ENCODE measurements at places on chromosomes 5 and 9. TPM values are rescaled to one million over a fixed set of nuclear protein-coding genes. Genes with fewer than 3 reads are reported as not detected.
A peak's percentile ranks its signal among the peaks of the same experiment; 100 is the strongest.

The MELK gene
- 0.27 TPM for total RNA-seq

The TRPM6 gene
- total RNA-seq = 0.30 TPM

The PRRX2 gene
- total RNA-seq = 0.85 TPM

The ANKRD18B gene
- not detected for total RNA-seq

The PLAC8L1 gene
- 0.49 TPM for total RNA-seq

The HIGD2A gene
- 217 TPM for total RNA-seq

The OR1Q1 gene
- not detected for total RNA-seq

The CHMP5 gene
- 56.9 TPM for total RNA-seq

The SLC6A7 gene
- total RNA-seq = not detected

The NRG2 gene
- 3.1 TPM for total RNA-seq

DNA sequence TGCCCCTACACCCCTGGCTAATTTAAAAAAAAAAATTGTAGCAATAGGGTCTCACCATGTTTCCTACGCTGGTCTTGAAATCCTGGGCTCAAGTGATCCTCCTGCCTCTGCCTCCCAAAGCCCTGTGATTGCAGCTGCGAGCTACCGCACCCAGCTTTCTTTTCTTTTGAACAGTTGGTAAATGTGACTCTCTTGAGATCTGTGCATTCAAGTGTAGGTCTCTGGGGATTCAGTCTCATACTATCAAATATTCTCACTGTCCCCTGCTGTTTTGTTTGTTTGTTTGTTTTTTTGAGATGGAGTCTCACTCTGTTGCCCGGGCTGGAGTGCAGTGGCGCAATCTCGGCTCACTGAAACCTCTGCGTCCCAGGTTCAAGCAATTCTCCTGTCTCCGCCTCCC is 42.3 kb upstream of the CXXC5 start:
- no peaks in the 10 kb centered on the region for H3K27me3 ChIP-seq
- H3K36me3 ChIP-seq = peaks cover 39% of the 10 kb centered on the region
- H3K4me1 ChIP-seq = peaks cover 18% of the 10 kb centered on the region
- no peak overlapping the region for H3K4me3 ChIP-seq

DNA sequence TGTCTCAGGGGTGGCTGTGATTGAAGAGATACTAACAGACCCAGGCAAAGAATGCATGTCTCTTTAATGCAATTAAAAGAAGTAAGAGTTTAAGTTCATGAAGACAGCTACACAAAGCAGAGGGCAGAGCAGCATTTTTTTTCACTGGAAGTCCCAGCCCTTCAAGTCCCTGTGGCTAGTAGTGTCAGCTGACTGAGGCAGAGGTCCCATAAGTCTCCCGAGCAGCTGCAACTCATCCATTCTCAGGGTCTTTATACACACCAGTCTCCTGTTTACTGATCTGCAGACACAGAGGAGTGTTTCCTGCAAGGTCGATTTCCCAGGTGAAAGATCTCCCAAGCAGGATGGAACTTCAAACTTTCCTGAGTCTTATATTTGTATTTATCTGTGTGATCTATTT is 169.4 kb upstream of the GLRA1 start:
- H3K4me3 ChIP-seq = no peak overlapping the region
- H3K27me3 ChIP-seq = peaks cover 9% of the 10 kb centered on the region
- H3K36me3 ChIP-seq = no peaks in the 10 kb centered on the region

- H3K27me3 ChIP-seq = peaks cover 81% of the 10 kb centered on the region
- H3K4me3 ChIP-seq = no peak overlapping the region
- H3K4me1 ChIP-seq = peaks cover 17% of the 10 kb centered on the region
- no peak overlapping the region for H3K27ac ChIP-seq
- H3K36me3 ChIP-seq = no peaks in the 10 kb centered on the region
These were observed 72.1 kb upstream of the ARAP3 start for GRCh38 chr5:141753971-141754713.

GRCh38 chr5:337563-338130 is 16.1 kb downstream of the AHRR start:
- no peak for DNase-seq
- H3K36me3 ChIP-seq = no peaks in the 10 kb centered on the region
- H3K27me3 ChIP-seq = peaks cover 2% of the 10 kb centered on the region
- H3K27ac ChIP-seq = no peak overlapping the region
- H3K4me3 ChIP-seq = no peak overlapping the region

GRCh38 chr5:149600932-149601331 is 19.6 kb downstream of the ARHGEF37 start:
- H3K27ac ChIP-seq = no peak overlapping the region
- H3K4me1 ChIP-seq = peaks cover 44% of the 10 kb centered on the region
- no peak overlapping the region for H3K4me3 ChIP-seq
- peaks cover 62% of the 10 kb centered on the region for H3K36me3 ChIP-seq
- H3K27me3 ChIP-seq = no peaks in the 10 kb centered on the region
- no peak for DNase-seq

GRCh38 chr5:91359962-91360609 is 23.0 kb downstream of the ARRDC3 start:
- no peak overlapping the region for H3K4me3 ChIP-seq
- no peaks in the 10 kb centered on the region for H3K27me3 ChIP-seq
- no peak overlapping the region for H3K27ac ChIP-seq
- DNase-seq = no peak

DNA sequence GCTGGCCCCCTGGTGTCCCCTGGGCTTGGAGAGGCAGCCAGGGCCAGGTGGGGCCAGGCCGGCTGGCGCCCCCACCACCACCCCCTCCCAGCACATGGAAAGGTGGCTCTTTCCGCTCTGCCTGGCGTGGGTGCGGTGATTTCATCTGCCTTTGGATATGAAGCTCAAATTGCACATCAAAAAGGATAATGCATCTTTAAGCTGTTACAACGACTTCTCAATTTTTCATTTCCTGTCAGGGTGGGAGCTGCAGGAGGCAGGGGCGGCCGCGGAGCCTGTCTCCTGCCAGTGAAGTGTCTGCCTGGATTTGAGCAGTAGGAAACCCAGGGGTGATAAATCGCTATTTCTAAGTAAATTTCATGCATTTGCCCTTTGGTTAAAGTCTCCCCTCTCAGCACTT is 169.2 kb upstream of the MVB12B start:
- no peak for DNase-seq
- no peak overlapping the region for H3K4me3 ChIP-seq
- H3K36me3 ChIP-seq = no peaks in the 10 kb centered on the region
- H3K27ac ChIP-seq = no peak overlapping the region

GRCh38 chr5:158014372-158014771 is 155.4 kb upstream of the CLINT1 start:
- no peak overlapping the region for H3K4me3 ChIP-seq
- DNase-seq = no peak
- no peak overlapping the region for H3K27ac ChIP-seq
- no peaks in the 10 kb centered on the region for H3K4me1 ChIP-seq
- H3K27me3 ChIP-seq = peaks cover 32% of the 10 kb centered on the region
- H3K36me3 ChIP-seq = no peaks in the 10 kb centered on the region

- H3K27ac ChIP-seq = no peak overlapping the region
- H3K36me3 ChIP-seq = no peaks in the 10 kb centered on the region
- no peak overlapping the region for H3K4me3 ChIP-seq
- DNase-seq = no peak
- no peaks in the 10 kb centered on the region for H3K27me3 ChIP-seq
- peaks cover 9% of the 10 kb centered on the region for H3K4me1 ChIP-seq
These were observed 62.3 kb downstream of the THBS4 start for GRCh38 chr5:80097451-80097850.

DNA sequence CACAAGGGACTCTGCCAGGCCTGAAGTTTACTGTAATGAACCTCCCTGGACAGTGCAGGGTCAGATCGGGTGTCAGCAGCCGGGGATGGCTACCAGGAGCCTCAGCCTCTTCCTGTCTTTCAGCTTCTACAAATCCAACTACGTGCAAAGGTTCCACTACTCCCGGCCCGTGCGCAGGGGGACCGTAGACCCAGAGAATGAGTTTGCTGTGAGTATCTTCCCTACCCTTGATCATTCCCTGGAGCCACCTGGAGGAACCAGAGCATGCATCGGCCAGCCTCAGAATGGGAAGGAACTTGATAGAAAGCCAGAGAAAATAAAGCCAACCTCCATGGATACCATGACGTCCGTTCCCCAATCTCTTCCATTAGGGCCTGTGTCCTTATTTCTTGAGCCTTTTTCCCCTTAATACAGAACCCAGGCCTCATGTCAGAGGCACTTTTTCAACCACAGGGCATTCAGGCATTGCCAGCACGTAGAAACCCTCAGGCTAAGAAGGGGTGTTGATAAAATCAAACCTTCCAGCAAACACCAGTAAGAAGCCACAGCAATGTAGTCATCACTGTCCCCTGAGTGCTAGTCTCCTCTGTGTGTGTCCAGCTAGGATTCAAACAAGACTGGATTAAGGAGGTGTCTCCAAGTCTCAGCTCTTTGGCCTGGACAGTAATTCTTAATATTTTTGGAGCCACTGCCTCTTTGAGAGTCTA is 49.0 kb upstream of the FOXI1 start:
- no peaks in the 10 kb centered on the region for H3K4me1 ChIP-seq
- no peak for DNase-seq
- H3K4me3 ChIP-seq = no peak overlapping the region
- no peak overlapping the region for H3K27ac ChIP-seq
- H3K27me3 ChIP-seq = peaks cover 9% of the 10 kb centered on the region

GRCh38 chr5:74373076-74373475 is 267.5 kb downstream of the ENC1 start:
- no peak for DNase-seq
- no peak overlapping the region for H3K4me3 ChIP-seq
- H3K4me1 ChIP-seq = peaks cover 14% of the 10 kb centered on the region
- no peaks in the 10 kb centered on the region for H3K36me3 ChIP-seq
- no peak overlapping the region for H3K27ac ChIP-seq

DNA sequence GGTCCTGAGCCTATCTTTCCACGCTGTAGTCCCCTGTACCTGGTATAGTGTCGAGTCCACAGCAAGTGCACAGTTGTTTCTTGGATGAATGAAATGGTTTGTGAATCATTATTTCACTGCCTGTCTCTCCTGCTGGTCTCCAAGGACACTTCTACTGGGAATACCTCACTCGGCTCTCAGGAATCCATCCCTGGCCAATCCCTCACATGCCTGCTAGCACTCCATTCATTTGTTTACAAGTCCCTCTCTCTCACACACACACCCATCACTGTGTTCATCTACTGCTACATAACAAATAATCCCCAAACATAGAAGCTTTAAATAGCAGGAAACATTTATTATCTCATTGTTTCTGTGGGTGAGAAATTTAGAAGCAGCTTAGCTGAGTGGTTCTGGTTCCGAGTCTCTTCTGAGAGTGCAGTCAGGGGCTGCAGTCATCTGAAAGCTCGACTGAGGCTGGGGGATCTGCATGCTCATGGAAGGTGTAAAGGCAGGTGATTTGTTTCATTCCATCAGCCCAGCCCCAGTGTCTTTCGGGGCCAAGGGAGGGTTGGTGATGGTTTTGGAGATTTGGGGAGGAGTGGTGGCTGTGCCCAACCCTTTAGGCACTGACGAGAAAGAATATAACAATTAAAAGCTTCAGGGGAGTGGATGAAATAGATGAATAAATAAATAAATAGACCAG is 132.7 kb upstream of the IER5L start:
- peaks cover 5% of the 10 kb centered on the region for H3K4me1 ChIP-seq
- no peak overlapping the region for H3K4me3 ChIP-seq
- no peaks in the 10 kb centered on the region for H3K36me3 ChIP-seq

GRCh38 chr5:108747774-108748400 is at the start of gene FER:
Gene FER (plus strand): TSS chr5:108747897. CDS start chr5:108798183, 50,286 bp downstream.
- no peak for DNase-seq
- H3K27ac ChIP-seq = peak within 1 kb of the TSS; percentile 99
- H3K36me3 ChIP-seq = no peaks in the 10 kb centered on the region
- H3K4me1 ChIP-seq = peaks cover 35% of the 10 kb centered on the region
- H3K27me3 ChIP-seq = no peaks in the 10 kb centered on the region

GRCh38 chr9:2838371-2839000 is 5.4 kb downstream of the PUM3 start:
- peaks cover 60% of the 10 kb centered on the region for H3K4me1 ChIP-seq
- peaks cover 34% of the 10 kb centered on the region for H3K36me3 ChIP-seq
- no peak for DNase-seq
- peak overlapping the region; percentile 59 for H3K27ac ChIP-seq

- no peaks in the 10 kb centered on the region for H3K4me1 ChIP-seq
- H3K27ac ChIP-seq = no peak overlapping the region
- no peak for DNase-seq
These were observed 60.6 kb upstream of the GRIA1 start for GRCh38 chr5:153429761-153430380.

- DNase-seq = no peak
- peaks cover 33% of the 10 kb centered on the region for H3K36me3 ChIP-seq
- no peak overlapping the region for H3K4me3 ChIP-seq
- H3K27me3 ChIP-seq = no peaks in the 10 kb centered on the region
These were observed 29.7 kb downstream of the PWWP2A start for GRCh38 chr5:160089531-160089930.

DNA sequence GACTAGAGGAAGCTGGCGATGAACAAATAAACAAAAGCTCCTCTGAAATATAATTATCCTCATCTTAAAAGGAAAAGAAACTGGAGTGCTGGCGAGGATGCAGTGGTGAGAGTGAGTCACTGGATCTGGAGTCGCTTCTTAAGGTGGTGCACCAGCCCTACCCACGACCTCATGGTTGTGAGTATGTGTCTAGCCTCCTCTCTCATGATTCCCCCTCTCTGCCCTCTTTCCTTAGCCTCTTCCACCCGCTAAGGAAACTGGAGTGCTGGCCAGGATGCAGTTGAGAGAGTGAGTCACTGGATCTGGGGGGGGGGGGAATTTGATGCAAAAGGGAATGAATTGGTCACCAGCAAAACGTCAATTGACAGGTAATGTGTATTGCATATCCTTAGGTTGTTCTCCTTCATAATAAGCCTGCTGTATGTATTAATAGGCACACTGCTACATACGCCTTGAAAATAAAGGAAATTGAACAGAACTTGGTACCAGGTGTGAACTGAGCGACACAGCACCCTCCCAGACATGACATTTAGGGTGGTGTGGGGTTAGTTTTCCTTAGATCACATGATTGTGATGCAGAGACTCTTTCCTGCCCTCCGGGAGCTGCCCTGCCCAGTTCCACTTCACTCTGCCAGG is 36.3 kb upstream of the EBF1 start:
- no peaks in the 10 kb centered on the region for H3K4me1 ChIP-seq
- H3K36me3 ChIP-seq = no peaks in the 10 kb centered on the region
- no peak overlapping the region for H3K27ac ChIP-seq
- no peak overlapping the region for H3K4me3 ChIP-seq

DNA sequence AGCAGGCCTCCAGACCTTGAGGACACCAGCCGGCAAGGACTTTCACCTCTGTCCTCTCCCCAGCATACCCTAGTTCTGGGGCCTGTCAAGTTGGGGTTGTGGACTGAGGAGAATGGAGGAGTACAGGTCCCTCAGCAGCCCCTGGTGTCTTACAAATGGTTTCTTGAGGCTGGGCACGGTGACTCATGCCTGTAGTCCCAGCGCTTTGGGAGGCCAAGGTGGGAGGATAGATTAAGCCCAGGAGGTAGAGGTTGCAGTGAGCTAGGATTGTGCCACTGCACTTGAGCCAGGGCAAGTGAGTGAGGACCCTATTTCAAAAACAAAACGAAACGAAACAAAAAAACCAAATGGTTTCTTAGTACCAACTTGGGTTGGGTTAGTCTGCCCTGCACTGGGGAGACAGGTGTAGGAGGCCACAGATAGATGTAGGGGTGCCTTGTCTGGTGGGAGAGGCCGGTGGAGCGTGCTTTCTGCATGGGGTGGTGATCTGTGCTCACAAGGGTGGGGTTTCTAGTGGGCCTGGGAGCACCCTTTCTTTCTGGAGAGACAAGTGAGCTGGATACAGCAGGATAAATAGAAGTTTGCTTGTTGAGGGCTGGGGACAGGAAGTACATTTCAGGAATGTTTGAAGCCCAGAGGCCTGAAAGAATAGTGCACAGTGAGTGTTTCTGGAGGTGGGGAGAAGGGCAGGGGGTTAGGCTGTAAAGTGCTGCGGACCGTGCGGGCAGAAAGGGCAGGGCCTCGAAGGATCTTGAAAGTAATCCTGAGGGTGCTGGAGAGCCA is 37.7 kb upstream of the PSD2 start:
- H3K4me3 ChIP-seq = no peak overlapping the region
- H3K4me1 ChIP-seq = peaks cover 10% of the 10 kb centered on the region
- no peaks in the 10 kb centered on the region for H3K36me3 ChIP-seq
- H3K27me3 ChIP-seq = peaks cover 57% of the 10 kb centered on the region
